Lung (tissue), 17 donors: ENCODE measurements at places on chromosomes 11 and 22.
A peak's percentile ranks its signal among the peaks of the same experiment; 100 is the strongest.

- H3K4me3 ChIP-seq, result no peak overlapping the region
- no peak overlapping the region for H3K27ac ChIP-seq
- no peaks in the 10 kb centered on the region for H3K27me3 ChIP-seq
These were observed 31.5 kb upstream of the SLC22A12 start for GRCh38 chr11:64559351-64560138.

DNA sequence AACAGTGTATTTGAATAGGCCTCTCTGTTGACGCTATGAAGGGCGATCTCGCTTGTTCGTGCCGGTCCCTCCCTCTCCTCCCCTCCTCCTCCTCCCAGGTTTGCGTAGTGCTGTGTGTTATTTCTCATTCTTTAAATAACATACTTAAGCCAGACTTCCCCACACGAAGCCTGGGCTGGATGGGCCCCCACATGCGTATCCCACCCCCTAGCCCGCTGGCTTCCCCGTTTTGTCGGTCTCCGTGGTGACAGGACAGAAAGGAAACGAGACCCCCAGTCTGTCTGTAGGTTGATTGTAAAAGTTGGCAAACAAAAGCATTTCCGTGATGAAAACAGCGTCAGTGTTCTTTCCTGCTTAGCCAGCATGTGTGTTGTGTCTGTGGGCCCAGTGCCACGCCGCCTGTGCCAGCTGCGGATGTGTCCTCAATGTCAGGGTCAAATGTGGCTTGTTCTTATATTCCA is 27.3 kb downstream of the FAM118A start:
- peaks cover 1% of the 10 kb centered on the region for H3K36me3 ChIP-seq
- H3K27ac ChIP-seq, result peak overlapping the region; percentile 55
- no peaks in the 10 kb centered on the region for H3K27me3 ChIP-seq
- H3K4me3 ChIP-seq, result no peak overlapping the region

DNA sequence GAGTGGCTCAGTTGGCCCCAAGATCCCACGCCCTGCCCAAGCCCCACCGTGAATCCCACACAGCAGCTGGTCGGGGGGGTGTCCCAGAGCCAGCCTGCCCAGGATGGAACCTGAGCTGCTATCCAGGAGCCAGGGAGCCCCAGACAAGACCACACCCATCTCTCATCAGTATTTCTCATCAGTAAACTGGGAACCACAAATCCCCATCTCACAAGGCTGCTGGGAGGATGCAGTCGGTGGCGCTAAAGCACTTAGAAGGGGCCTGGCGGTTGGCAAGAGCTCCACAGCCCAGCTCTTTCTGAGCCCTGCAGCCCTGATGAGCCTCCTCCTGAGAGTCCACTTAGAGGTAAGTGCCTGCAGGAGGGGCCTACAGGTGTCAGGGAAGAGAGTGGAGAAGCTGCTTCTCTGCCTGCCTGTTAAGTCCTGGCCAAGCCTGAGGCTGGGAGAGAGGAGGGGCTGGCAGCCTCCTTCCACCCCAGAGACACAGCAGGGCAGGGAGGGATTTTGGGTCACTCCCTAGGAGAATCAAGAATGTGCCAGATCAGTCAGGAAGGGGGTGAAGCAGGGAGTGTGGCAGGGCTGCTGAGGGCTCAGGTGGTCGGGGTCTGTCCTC is 6.1 kb downstream of the FADS3 start:
- H3K4me3 ChIP-seq, result no peak overlapping the region
- H3K36me3 ChIP-seq, result no peaks in the 10 kb centered on the region
- H3K27ac ChIP-seq, result no peak overlapping the region

DNA sequence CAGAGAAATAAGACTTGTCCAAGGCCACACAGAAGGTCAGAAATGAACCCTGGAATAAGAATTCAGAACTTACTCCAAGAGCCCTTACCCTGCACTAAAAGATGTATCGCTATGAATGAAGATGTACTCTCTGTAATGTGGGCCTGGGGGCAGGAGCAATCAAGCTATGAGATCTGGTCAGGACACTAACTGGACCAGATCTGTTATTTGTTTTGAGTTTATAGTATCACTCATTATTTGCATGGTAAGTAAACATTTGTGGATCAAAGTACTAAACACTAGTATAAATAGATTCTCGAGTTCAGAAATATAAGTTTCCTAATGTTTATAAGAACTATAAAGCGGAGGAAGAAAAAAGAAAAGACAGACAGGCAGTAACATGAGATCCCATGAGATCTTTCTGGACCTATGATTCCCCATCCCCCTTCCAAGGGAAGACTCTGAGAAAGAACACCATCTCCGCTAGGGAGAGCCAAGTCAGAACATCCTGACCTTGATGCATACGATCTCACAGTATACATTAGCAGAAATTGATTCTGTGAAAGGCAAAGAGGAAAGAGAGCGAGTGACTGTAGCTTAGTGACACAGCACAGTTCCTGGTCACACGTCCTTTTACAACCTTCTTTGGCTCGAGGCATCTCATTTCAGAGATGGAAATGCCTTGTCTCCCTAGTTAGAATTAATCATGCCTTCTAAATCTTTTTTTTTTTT is 71.2 kb downstream of the USP35 start:
- no peak overlapping the region for H3K4me3 ChIP-seq
- H3K27me3 ChIP-seq, result no peaks in the 10 kb centered on the region
- H3K27ac ChIP-seq, result no peak overlapping the region
- no peaks in the 10 kb centered on the region for H3K36me3 ChIP-seq
- DNase-seq, result peak; percentile 44

GRCh38 chr22:45860201-45860600 is 116.8 kb downstream of the WNT7B start:
- H3K36me3 ChIP-seq, result peaks cover 11% of the 10 kb centered on the region
- no peak overlapping the region for H3K27ac ChIP-seq
- peaks cover 12% of the 10 kb centered on the region for H3K4me1 ChIP-seq
- no peak for DNase-seq

- no peak overlapping the region for H3K27ac ChIP-seq
- no peaks in the 10 kb centered on the region for H3K36me3 ChIP-seq
- no peak for DNase-seq
- H3K4me3 ChIP-seq, result no peak overlapping the region
- H3K4me1 ChIP-seq, result no peaks in the 10 kb centered on the region
- H3K27me3 ChIP-seq, result peaks cover 7% of the 10 kb centered on the region
These were observed 480.5 kb downstream of the MIAT start for GRCh38 chr22:27137871-27138337.

- DNase-seq, result no peak
- no peaks in the 10 kb centered on the region for H3K4me1 ChIP-seq
- H3K36me3 ChIP-seq, result no peaks in the 10 kb centered on the region
- no peaks in the 10 kb centered on the region for H3K27me3 ChIP-seq
- H3K27ac ChIP-seq, result no peak overlapping the region
These were observed 54.7 kb downstream of the SGSM3 start for GRCh38 chr22:40425082-40425481.

- H3K4me3 ChIP-seq, result no peak overlapping the region
- no peaks in the 10 kb centered on the region for H3K27me3 ChIP-seq
- no peak for DNase-seq
- H3K27ac ChIP-seq, result no peak overlapping the region
These were observed 1.1 kb upstream of the OR52N2 start for GRCh38 chr11:5807580-5807979.

DNA sequence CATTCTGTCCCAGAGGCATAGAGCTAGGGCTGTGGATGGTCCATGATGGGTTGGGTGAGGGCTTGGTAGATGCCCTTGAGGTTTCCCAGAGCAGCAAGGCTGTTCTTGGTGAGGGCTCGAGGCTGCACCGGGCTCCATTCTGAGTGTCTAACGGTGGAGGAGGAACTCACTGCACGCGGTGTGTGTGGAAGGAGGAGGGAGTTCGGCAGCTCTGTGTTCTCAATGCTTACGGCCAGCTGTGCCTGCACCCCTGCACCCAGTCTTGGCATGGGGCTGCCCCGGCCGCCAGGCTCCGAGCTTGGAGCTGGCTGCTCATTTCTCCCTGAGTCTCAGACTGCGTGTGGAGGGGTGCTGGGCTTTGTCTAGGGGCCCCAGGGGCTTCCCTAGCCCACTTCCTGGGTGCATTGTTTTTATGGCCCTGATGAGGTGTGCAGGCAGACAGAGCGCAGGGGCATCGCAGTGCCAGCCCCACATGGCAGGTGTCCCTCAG is 1247.1 kb downstream of the BRD1 start:
- DNase-seq, result no peak
- no peaks in the 10 kb centered on the region for H3K36me3 ChIP-seq
- peaks cover 8% of the 10 kb centered on the region for H3K27me3 ChIP-seq
- H3K4me1 ChIP-seq, result no peaks in the 10 kb centered on the region

DNA sequence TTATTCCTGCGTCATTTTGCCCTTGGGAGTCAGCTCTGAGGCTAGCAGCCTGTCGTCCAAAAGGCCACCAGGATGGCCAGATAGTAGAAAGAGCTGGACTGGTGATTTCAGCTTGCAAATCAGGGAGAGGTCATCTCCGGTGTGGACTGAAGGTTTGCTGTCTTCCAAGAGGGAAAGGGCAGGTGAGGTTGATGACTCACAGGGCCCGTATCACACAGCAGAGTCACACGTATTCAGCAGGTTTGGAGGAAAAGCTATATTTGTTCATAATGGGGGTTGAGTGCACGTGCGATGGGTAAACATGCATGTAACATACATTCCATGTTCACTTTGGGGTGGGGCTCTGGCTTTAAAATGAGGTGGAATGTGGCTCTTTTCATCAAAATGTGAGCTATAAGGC is 25.6 kb downstream of the MRPL21 start:
- DNase-seq, result no peak
- H3K27ac ChIP-seq, result no peak overlapping the region
- H3K36me3 ChIP-seq, result no peaks in the 10 kb centered on the region
- H3K4me1 ChIP-seq, result no peaks in the 10 kb centered on the region

DNA sequence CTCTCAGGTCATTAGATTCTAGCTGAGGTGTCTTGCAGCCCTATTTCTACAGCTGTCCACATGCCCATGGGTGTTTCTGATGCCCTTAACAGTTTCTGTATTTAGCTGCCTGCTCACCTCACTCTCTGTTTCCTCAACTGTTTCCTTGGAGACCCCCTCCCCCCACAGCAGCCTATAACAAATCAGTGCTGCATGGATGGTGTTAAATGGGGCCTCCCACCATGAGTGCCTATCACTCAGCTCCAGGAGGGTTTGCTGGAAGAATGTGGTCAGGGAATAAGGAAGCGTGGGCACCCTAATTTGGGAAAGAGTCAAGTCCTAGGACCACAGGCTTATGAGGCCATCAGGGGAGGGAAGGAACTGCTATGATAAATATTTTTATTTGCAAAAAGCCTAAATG is 8.6 kb downstream of the KLHL35 start:
- H3K36me3 ChIP-seq, result peaks cover 3% of the 10 kb centered on the region
- peaks cover 10% of the 10 kb centered on the region for H3K27me3 ChIP-seq
- no peak overlapping the region for H3K4me3 ChIP-seq
- no peak overlapping the region for H3K27ac ChIP-seq
- no peaks in the 10 kb centered on the region for H3K4me1 ChIP-seq

DNA sequence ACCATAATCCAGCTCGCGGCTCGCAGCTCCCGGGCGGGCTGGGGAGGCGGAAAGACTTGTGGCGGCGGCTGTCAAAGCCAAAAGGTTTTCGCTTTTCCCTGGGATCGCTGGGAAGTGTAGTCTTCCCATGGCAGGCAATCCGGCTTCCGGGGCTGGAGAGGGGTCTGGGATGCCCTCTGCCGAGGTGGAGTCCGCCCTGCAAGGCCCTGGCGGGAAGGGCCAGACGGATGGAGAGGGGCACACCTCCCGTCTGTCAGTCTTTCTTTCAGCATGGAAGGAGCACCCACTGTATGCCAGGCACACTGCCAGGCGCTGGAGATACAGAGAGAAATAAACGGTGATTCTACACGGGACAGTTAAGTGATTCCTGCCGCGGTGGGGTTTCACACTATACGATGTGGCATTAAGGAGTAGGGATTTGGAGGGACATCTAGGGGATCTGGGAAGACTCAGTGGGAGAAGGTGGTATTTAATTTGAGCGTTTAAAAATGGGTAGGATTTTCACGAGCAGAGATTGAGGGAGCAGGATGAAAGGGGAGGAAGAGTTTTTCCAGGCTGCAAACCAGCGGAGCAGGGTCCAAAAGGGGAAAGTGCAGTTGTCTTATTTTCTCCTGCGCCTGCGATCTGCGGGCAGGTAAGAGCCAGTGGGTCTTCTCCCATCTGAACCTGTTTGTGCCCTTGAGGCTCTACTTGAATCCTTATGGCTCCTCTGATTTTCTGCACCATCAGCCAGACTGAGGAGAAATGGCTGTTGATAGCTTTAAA is at the start of gene BACE1:
Gene BACE1, minus strand, starts transcription at position 60 of the 765 bp plus-strand sequence. CDS start 461 bp downstream, outside the sequence.
- peak; percentile 89 for DNase-seq
- H3K36me3 ChIP-seq, result no peaks in the 10 kb centered on the region
- H3K27ac ChIP-seq, result peak within 1 kb of the TSS; percentile 49
- no peaks in the 10 kb centered on the region for H3K4me1 ChIP-seq
- H3K27me3 ChIP-seq, result no peaks in the 10 kb centered on the region

DNA sequence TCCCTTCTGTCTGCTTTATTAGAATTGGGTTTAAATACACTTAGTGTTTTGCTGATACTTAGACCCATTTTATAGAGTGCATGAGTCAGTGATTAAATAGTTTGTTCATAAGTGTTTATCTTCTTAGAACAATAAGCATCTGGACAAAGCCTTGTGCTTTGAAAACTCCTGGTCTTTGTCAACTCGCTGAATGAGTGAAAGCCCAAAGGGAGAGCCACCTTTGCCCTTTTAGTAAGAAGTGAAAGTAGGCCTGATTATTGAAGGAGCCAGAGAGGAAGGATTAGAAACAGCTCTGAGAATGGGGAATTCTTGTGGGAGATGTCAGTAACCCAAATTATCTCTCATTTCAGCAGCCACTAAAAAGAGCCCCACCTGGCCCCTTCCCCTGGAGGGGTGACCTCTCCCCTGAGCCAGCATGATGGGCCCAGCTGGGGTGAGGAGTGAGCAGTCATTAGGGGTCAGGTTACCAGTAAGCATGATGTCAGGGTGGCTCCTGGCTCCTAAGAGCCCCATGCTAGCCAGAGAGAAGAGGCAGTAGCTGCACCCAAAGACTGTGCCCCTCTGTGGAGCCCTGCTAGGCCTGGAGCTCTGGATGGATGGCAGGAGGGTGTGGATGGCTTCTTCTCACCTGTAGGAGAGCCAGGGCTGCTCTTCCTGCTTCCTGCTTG is 125.1 kb upstream of the E2F8 start:
- peaks cover 7% of the 10 kb centered on the region for H3K4me1 ChIP-seq
- peaks cover 20% of the 10 kb centered on the region for H3K27me3 ChIP-seq
- H3K36me3 ChIP-seq, result no peaks in the 10 kb centered on the region
- no peak for DNase-seq
- no peak overlapping the region for H3K4me3 ChIP-seq

GRCh38 chr22:32827049-32827602 is 25.6 kb downstream of the TIMP3 start:
- H3K27me3 ChIP-seq, result no peaks in the 10 kb centered on the region
- peaks cover 19% of the 10 kb centered on the region for H3K4me1 ChIP-seq
- H3K27ac ChIP-seq, result no peak overlapping the region
- H3K36me3 ChIP-seq, result peaks cover 6% of the 10 kb centered on the region
- no peak for DNase-seq

DNA sequence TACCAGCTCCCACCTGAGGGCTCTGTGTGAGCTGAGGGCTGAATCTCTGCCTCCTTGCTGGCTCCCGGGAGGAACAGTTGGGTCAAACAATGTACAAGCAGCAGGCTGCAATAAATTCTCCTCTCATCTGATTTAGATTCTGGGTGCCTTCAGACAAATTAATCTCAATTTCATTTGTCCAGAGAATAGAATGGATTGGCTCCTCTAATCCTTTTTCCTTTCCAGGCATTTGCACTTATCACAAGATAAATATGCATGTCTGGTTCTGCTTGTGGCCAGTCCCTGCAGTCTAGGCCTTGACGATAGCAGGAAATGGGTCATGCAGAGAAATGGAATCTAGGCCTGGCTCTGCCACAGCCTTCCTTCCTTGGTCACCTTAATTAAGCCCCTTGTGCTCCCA is 28.7 kb downstream of the UPB1 start:
- no peaks in the 10 kb centered on the region for H3K36me3 ChIP-seq
- no peak overlapping the region for H3K4me3 ChIP-seq
- H3K27ac ChIP-seq, result no peak overlapping the region
- DNase-seq, result no peak
- no peaks in the 10 kb centered on the region for H3K27me3 ChIP-seq
- no peaks in the 10 kb centered on the region for H3K4me1 ChIP-seq
